Activated CD4-positive, alpha-beta memory T cell treated with anti-CD3 and anti-CD28 coated beads, Interleukin-2, amount 10 ng/mL, durations not matched to agents 7 days and 5 days (primary cell): ENCODE measurements at places on chromosomes 11 and 22. TPM values are rescaled to one million over a fixed set of nuclear protein-coding genes. Genes with fewer than 3 reads are reported as not detected.

- H3K4me1 ChIP-seq, result no peaks in the 10 kb centered on the region
- H3K4me3 ChIP-seq, result no peak overlapping the region
- H3K36me3 ChIP-seq, result no peaks in the 10 kb centered on the region
- H3K27ac ChIP-seq, result no peak overlapping the region
- no peaks in the 10 kb centered on the region for H3K27me3 ChIP-seq
- no peak for DNase-seq
Measured at GRCh38 chr11:40274017-40274416, 1185.4 kb downstream of the LRRC4C start.

Gene ESAM
- 1.6 TPM for total RNA-seq

GRCh38 chr11:123330071-123330470 lies 100.0 kb upstream of the GRAMD1B start:
- DNase-seq, result no peak
- peaks cover 3% of the 10 kb centered on the region for H3K36me3 ChIP-seq
- H3K4me1 ChIP-seq, result no peaks in the 10 kb centered on the region
- H3K27me3 ChIP-seq, result peaks cover 7% of the 10 kb centered on the region

- H3K27me3 ChIP-seq, result peaks cover 11% of the 10 kb centered on the region
- DNase-seq, result no peak
- H3K4me1 ChIP-seq, result peaks cover 6% of the 10 kb centered on the region
Measured at GRCh38 chr11:82682003-82682751, 51.5 kb downstream of the FAM181B start.

DNA sequence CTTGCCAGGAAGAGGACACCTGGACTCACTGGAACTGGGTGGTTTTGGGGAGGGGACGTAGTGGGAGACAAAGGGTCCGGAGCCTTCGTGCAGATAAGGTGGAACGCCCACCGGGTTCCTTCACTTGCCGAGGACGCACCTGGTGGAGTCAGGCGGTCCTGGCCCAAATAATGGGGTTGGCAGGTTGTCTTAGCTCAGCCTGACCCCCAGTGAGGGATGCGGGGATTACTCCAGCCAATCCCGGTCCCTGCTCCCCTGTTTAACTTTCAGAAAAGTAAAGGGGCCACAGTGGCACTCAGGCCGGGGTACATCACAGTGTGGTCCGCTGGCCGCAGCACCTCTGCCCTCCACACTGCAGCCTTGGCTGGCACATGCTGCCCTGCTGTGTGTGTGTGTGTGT lies 18.0 kb downstream of the A4GALT start:
- no peaks in the 10 kb centered on the region for H3K4me1 ChIP-seq
- H3K27me3 ChIP-seq, result peaks cover 2% of the 10 kb centered on the region
- no peaks in the 10 kb centered on the region for H3K36me3 ChIP-seq
- DNase-seq, result no peak
- H3K27ac ChIP-seq, result no peak overlapping the region

Gene CNTN5
- not detected for total RNA-seq

GRCh38 chr11:9459667-9460321 lies 1.0 kb upstream of the ZNF143 start:
- H3K4me3 ChIP-seq, result peak overlapping the region; percentile 95
- peak; percentile 43 for DNase-seq
- H3K36me3 ChIP-seq, result peaks cover 22% of the 10 kb centered on the region
- peak overlapping the region; percentile 95 for H3K27ac ChIP-seq
